Activated T-cell treated with anti-CD3 and anti-CD28 coated beads, Interleukin-2, amount 50 U/mL, for 48 hours (primary cell): ENCODE measurements at places on chromosomes 12 and 14.

DNA sequence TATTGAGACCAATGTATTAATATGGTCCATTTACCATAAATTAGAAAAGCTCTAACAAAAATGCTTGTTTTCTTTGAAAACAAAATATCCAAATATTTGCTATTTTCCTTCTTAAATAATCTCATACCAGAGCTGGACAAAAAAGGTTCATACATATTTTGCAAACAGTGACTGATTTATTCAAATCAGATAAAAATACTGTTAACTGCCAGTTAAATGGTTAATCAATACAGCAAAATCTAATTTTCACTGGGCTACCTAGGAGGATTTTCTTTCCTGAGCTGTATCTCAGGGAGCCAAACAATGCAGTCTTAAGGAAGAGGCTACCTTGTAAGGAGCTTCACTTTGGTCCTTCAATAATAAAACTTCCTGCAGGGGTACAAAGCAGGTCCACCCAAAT lies 2.0 kb downstream of the FERMT2 start:
- no peak for DNase-seq

DNA sequence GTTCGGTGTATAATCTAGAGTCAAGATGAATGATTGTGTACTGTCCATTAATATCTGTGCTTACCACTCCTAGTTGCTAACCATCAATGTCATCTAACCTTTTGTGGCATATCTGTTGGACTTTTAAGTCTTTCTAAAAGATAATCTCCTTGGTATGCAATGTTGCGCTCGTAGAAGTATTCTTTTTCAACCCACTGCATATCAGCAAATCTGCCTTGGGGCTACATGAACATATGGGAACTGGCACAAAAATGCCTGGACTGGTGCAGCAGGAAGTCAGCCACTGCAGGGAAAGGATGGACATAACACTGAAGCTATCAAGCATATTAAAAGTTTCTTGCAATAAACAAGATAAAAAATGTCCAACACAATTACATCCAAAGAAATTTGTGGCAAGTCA lies 124.3 kb upstream of the SLC38A4 start:
- DNase-seq: no peak

DNA sequence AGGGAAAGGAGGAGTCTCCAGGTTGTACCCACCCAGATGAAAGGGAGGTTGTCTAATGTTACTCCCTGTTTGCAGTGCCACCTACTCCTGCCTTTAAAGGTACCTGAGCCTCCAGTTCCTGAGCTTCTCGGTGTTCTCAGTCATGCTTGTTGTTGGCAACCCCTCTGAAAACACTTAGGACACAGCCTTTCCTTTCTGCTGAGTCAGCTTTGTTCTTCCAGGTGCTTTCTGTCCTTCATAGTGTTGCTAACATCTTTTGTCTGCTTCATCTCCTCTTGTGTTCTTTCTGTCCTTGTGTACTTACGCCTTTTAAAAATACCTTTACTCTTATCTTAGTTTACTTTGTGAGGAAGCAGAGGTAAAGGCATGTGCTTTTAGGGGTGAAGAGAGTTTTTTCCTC lies 97.0 kb upstream of the NEDD1 start:
- no peak for DNase-seq

GRCh38 chr12:93060666-93061472 lies 131.8 kb upstream of the EEA1 start:
- no peak for DNase-seq

DNA sequence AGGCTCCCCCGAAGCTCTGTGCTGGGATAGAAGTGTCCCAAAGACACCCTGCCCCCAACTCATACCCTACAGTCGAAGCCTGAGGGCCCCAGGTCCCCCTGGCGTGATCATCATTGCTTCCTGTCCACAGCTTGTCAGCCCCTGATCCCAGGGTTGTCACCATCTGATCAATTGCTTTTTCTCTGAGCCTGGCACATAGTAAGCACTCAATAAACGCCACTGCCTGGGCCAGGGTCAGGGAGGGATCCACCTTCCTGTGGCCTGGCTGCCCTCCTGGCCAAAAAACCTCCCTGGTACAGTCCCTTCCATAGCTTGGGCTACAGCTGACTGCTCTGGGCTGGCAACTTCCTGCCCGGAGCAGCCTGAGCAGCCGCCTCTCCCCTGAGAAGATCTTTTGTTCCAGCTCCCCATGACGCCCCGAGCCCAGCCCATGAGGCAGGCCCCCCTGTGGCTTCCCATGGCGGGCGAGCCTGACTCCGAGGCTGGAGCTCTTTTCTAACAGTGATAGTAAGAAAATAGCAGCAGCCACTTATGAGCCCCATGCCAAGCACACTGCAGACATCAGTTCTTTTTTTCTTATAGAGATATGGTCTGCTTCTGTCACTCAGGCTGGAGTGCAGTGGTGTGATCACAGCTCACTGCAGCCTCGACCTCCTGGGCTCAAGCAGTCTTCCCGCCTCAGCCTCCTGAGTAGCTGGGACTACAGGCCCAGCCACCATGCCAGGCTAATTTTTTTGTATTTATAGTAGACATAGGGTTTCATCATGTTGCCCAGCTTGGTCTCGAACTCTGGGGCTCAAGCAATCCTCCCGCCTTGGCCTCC lies 6.5 kb downstream of the SH2B3 start:
- no peak for DNase-seq

DNA sequence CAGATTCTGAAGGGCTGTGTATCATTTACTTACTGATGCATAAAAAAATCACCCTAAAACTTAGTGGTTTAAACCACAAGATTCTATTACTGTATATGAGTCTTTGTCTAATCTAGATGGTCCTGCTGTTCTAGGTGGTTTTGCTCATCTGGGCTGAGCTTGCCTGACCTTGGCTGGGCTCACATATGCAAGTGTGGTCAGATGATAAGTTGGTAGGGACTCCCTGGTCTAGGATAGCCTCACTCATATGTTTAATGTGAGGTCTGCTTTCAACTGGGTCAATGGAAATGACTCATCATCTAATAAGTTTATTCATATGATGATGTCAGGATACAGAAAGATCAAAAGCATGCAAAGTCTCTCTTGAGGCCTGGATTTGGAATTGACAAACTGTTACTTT lies 887.8 kb downstream of the TRHDE start:
- no peak for DNase-seq

DNA sequence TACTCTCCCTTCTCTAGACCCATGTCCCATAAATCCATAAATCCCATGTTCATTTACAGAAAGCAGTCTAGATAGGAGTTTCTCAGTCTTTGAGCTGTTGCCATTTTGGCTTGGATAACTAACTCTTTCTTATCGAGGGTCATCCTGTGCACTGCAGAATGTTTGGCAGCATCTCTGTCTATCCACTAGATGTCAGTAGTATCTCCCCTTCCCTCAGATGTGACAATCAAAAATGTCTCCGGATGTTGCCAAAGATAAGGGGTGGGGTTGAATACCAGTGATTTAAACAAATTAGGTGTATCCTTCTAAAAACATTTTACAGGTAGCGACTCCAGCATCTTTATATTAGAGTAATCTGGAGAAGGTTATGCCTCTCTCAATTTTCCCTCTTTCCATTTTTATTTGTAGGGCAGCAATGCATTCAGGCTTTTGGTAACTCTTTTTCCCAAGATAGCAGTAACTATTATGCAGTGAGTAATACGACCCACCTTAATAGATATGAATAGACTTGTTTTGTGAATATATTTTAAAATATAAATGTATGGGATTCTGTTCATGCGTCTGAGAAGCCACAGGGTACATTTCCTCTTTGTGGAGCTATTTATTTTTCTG lies 100.7 kb downstream of the LRRK2 start:
- DNase-seq: no peak

DNA sequence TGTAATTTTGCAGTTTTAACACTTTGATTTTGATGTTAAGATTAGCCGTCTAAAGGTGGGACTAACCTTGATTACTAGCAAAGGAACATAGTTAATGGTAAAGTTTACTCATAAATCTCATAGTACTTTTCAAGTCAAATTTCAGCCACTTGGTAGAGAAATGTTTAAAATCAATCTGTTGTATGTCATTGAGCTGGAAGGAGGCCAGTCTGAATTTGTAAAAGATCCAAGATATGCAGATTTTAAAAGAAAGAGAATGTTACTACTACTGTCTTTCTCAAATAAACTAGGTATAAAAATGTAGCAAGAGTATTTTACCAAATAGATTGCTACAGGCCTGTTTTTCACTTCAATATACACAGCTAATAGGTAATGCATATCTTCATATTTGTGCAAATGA lies 600.8 kb upstream of the SEL1L start:
- DNase-seq: no peak

DNA sequence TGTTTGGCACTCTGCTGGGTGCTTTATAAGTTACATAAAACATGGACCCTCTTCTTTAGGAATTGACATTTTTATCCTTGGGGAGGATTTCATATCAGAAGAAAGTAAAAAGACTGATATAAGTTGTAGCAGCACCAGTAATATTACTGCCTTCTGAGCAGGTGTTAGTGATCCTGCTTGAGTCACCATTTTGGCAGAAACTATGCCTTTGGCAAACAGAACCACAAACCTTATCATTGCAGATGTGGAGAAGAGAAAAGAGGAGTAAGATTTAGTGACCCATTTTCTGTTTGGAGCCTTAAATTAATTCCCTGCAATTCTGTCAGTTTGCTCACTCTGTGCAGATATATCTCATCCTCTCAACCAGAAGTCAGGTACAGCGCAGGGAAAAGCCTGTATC lies 23.0 kb downstream of the ZNF410 start:
- no peak for DNase-seq

GRCh38 chr12:119444462-119445044 lies 110.0 kb downstream of the CCDC60 start:
- DNase-seq: peak; percentile 63

- no peak for DNase-seq
Observed at GRCh38 chr12:81083906-81084513, 6.1 kb downstream of the ACSS3 start.

GRCh38 chr12:11807458-11807857 lies 158.0 kb downstream of the ETV6 start:
- no peak for DNase-seq

GRCh38 chr14:73153272-73153671 lies 17.0 kb downstream of the PSEN1 start:
- DNase-seq: no peak

DNA sequence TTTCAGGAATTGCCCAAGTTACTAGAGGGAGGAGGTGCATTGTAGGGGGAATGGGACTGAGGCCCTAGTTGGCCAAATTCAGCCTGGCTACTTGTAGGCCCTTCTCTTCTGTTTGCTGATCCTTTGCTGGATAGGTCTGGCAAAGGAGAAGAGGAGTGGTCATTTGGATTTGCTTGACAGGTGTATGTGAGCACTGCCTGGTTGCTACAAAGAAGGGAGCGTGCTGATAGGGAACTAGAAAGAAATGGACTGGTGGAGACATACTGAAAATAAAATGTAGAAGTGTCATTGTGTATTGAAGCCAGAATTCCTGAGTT lies 3.6 kb downstream of the PSMA6 start:
- no peak for DNase-seq

- no peak for DNase-seq
Observed at GRCh38 chr14:43540948-43541347, 966.1 kb downstream of the FSCB start.

DNA sequence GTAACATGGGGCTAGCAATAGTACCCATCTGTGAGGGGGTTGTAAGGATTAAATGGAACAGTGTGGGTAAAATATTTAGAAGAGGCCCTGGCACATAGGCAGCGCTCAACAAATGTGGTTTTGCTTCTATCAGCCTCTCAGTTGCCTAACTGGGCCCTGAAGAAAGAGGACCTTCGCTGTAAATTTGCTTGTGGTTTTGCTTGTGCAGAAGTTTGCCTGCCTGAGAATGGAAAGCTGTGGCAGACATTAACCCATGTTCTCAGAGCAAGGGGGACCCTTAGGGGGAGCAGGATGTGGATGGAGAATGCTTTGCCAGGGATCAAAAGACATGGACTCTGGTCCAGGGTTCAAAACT lies 160.1 kb downstream of the BRMS1L start:
- no peak for DNase-seq
